GM19239 (cell line): ENCODE measurements at places on chromosomes 16 and 17.

DNA sequence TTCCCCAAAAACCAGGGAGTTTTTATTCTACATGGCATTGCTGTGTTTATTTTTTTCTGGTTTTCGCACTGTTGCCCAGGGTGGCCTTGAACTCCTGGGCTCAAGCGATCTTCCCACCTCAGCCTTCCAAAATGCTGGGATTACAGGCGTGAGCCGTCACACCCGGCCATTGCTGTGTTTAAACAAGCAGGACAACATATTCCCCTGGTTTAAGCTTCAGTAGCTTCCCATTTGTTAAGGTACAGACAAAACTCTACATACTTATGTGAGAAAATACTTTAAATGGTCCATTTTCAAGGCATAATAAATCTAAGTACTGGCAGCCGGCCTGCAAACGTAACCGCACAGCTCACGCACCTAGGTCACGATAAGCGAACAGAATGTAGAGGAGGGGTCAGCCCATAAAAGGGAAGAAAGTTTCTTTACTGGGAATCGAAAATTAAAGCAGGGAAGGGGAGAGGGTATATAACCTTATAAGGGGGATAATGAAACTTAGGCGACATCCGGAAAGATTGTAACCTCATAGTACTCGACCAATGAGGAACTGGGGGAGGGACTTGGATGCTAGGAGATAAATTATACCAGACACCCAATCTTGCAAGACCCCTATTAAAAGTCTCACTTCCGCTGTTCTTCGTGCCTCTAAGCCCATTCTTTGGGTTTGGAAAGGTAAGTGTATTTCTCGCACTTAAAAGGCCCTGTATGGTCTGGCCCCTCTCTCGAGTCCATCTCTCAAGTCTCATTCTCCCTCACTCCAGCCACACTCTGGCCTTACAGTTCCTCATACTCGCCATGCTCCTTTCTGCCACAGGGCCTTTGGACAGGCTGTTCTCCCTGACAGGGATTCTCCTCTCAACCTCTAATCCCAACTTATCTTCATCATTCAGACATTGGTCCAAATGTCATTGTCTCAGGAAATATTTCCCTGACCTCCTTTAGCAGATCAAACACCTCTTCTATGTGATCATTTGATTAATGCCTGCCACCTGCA is 59.2 kb downstream of the TEX14 start:
- DNase-seq, result no peak

GRCh38 chr16:85908889-85909589 is 10.1 kb downstream of the IRF8 start:
- DNase-seq, result no peak

GRCh38 chr17:8087952-8088230 is 375 bp upstream of the ALOX12B start:
- DNase-seq, result no peak

GRCh38 chr17:81086789-81087551 is 52.0 kb downstream of the BAIAP2 start:
- no peak for DNase-seq

DNA sequence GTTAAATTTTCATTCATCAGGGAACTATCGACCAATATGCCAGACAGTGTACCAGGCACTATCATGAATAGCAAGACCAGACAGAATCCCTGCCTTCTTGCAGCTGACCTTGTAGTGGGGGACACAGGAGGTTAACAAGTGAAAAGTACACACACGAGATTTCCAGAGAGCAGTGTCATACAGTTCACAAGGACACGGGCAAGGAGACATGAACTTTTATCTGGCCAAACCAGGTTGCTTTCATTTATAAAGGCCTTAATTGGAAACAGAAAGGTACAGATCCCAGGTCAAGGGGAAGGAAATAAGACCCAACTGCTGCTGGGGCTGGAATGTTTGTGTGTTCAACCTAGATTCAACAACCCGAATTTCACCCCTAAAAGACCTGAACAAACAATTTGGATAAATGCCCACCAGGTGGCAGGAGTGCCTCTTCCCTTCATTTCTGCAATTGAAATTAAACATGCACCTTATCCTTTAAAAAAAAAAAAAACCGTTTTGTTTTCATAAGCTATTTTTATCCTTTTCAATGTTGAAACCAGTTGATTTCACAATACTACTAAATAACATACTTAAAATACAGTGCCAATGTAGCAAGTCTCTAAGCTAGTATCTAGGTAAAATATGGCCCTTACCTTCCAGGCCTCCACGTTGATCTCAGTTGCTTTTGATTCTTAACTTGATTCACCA is 65.9 kb downstream of the EMP2 start:
- DNase-seq, result peak; percentile 50

- DNase-seq, result no peak
Observed at GRCh38 chr16:13120091-13120490, 218.7 kb downstream of the SHISA9 start.

- DNase-seq, result peak; percentile 82
Observed at GRCh38 chr16:1991135-1991551, 1.4 kb downstream of the SYNGR3 start.

DNA sequence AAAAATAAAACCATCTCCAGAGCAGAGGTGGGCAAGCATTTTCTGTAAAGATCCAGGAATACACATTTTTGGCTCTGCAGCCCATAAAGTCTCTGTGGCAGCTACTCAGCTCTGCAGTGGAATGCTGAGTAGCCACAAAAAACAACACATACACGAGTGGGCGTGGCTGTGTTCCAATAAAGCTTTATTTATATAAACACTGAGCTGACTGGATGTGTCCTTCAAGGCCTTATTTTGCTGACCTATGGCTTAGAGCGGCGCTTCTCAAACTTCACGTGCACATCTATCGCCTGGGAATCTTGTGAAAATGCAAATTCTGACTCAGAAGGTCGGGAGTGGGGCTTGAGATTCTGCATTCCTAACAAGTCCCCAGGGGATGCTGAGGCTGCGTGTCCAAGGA is 39.7 kb downstream of the XYLT1 start:
- no peak for DNase-seq

- no peak for DNase-seq
Observed at GRCh38 chr17:40333781-40334448, 24.9 kb downstream of the RARA start.

- DNase-seq, result no peak
Observed at GRCh38 chr17:74231928-74232907, 18.8 kb downstream of the TTYH2 start.

- no peak for DNase-seq
Observed at GRCh38 chr17:49787884-49788477, 500 bp upstream of the KAT7 start.

- no peak for DNase-seq
Observed at GRCh38 chr17:78935419-78936323, 10.5 kb upstream of the TIMP2 start.

- DNase-seq, result no peak
Observed at GRCh38 chr17:4177806-4178205, 34.8 kb downstream of the CYB5D2 start.

DNA sequence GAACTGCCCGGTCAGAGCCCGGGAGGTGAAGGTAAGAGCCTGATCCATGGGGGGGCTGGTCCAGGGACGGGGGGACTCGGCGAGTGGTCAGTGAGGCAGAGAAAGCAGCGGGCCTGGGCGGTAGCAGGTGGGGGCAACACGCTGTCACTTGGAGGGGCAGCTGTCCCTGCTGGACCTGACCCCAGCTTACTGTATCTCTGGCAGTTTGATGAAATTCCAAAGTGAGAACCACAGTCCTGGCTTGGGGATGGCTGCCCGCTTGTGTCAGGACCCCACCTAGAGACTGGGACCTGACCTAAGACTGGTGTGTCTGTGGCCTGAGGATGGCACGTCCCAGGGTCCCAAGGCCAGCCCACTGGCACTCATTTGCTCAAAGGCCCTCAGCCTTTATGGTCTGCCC is 35.1 kb upstream of the KSR1 start:
- no peak for DNase-seq

GRCh38 chr16:10889855-10890254 is 12.9 kb downstream of the CIITA start:
- no peak for DNase-seq

- no peak for DNase-seq
Observed at GRCh38 chr16:75337430-75337829, 86.0 kb upstream of the BCAR1 start.

- DNase-seq, result no peak
Observed at GRCh38 chr17:57113656-57114055, 28.6 kb downstream of the AKAP1 start.

GRCh38 chr16:56641166-56641565 is 2.7 kb downstream of the MT1A start:
- DNase-seq, result no peak

GRCh38 chr17:19766421-19767270 is 18.5 kb upstream of the ALDH3A1 start:
- DNase-seq, result peak; percentile 73

DNA sequence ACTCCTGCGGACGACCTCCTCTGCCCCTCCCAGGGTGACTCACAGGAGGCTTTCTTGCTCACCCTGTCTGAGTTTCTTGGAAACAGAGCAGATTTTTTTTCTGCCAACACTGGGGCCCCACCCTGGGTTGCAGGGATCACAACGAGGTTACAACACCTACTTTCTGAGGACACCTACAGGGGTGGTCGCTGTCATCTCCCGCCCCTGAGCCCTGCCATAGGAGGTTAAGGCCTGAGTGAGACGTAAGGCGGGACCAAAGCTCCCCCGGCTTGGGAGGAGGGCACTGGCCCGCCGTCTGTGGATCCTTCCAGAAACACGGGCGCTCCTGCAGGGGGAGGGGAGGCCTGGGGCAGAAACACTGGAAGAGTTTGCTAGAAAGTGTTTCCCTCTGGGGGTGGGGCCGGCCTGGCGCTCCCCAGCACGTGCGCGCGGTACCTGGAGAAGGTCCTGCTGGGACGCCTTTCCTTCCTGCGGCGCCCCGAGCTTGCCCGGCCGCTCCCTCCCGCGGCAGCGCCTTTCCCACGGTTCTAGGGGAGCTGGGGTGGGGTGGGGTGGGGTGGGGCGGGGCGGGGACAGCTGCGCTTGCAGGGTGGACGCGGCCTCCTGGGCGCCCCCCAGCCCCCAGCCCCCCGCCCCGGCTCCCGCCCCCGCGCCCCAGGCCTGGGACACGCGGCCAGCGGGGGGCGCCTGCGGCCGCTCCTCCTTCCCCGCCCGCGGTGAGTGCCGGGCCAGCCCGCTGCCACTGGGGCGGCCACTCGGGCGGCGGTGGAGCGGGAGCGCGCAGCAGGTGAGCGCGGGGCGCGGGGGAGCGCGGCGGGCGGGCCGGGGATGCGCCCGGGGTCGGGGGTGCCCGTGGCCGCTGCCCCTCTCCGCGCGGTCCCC is 20.7 kb upstream of the ADCY7 start:
- DNase-seq, result peak; percentile 90

DNA sequence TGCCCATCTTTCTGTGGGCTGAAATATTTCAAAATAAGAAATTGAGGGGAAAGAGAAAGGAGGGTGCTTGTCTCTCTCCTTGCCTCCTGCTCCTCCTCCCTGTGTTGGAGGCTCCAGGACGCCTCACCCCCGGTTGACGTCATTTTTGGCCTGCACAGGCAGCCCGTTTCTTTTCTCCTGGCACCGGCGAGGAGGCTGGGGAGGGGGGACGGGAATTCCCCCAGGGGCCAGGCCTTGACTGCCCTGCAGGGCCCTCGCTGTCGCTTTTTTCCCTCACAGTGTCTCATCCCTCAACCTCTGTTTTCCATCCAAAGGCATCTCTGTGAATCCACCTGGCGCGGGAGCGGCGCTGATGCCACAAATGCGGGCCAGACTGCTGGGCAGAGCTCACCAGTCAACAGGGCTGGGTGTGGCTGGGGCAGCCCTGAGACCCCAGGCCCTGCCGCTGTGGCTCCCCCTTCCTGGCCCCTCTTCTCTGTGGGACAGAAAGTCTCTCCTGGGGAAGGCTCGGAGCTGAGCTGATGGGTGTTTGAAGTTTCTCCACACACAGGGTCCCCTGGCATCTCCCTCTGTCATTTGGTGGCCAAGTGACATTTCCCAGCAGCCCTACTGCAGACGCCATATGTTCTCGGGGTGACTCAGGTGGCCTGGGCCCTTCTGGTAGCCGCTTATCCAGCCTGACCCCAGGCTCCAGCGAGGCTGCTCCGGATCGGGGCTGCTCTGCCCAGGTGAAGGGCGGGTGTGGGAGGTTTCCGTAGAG is 16.0 kb downstream of the CENPX start:
- DNase-seq, result no peak

DNA sequence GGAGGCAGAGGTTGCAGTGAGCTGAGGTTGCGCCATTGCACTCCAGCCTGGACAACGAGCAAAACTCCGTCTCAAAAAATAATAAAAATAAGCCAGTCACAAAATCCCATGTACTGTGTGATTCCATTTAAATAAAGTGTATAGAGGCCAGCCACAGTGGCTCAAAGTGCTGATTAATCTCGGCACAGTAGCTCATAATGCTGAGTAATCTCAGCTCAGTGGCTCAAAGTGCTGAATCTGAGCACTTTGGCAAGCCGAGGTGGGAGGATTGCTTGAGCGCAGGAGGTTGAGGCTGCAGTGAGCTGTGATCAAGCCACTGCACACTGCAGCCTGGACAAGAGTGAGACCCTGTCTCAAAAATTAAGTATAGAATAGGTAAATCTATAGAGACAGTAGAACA is 4.9 kb downstream of the TMED6 start:
- DNase-seq, result no peak
